Stimulated activated CD8-positive, alpha-beta memory T cell treated with anti-CD3 and anti-CD28 coated beads, Interleukin-4, amount 100 ng/mL, for 4 hours (primary cell): ENCODE measurements at places on chromosomes 7 and 10.

- DNase-seq: no peak
Measured at GRCh38 chr7:45001138-45001694, 1.2 kb downstream of the CCM2 start.

GRCh38 chr7:13457790-13458189 is 531.7 kb downstream of the ETV1 start:
- no peak for DNase-seq

GRCh38 chr7:134818613-134819345 is 39.3 kb downstream of the CALD1 start:
- no peak for DNase-seq

GRCh38 chr10:28669227-28670173 is 7.8 kb upstream of the BAMBI start:
- no peak for DNase-seq

DNA sequence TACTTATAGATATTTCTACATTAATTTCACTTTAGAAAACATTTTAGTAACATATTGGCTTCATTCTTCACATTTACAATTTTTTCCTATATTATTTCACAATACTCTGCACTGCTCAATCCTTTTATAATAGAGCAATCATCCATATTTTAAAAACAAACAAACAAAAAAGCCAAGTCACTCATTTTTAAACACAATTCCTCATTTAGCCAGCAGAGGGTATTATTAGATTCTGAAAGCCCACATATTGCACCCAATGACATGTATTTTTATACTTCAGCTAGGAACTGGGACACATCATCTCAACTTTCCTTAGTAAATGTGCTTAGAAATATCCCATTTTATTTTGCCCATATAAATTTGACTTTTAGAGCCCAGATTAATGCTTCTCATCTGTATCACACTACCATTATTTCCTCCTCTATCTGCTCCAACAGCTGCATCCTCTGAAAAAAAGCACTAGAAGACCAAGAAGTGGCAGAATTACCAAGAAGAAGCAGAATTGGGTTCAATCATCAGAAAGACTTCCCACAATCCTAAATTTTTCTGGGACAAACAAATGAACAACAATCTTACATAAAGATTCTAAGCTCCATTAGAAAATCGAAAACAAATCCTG is 29.5 kb downstream of the CTNNA3 start:
- DNase-seq: no peak

- DNase-seq: no peak
Measured at GRCh38 chr7:50793947-50794570, 11.4 kb upstream of the GRB10 start.

DNA sequence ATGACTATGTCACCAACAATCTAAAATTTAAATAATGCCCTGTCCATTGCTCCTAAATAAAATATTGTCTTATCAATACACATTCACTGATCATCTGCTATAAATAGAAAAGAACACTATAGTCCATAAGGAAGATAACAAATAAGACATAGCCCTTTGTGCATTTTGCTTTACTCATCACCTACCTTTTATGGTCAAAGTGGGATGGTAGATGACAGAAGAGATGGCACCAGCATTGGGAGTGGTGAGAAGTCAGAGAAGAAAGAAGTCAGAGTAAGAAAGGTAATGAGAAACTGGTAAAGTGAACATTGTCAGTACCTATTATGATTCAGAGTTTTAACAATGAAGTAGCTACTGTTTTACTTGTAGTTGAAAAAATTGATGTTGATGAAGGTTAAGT is 31.1 kb downstream of the SEMA3E start:
- no peak for DNase-seq

DNA sequence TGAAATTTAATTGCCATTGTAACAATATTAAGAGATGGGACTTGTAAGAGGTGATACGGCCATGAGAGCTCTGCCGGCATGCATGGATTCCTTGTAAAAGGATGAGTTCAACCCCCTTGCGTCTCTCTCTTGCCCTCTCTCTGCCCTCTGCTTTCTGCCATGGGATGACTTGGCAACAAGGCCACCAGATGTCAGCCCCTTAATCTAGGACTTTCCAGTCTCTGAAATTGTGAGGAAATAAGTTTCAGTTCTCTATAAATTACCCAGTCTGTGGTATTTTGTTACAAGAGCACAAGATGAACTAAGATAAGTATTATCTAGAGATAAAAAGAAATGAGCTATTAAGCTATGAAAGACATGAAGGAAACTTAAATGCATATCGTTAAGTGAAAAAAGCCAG is 145.7 kb upstream of the AHR start:
- DNase-seq: no peak

DNA sequence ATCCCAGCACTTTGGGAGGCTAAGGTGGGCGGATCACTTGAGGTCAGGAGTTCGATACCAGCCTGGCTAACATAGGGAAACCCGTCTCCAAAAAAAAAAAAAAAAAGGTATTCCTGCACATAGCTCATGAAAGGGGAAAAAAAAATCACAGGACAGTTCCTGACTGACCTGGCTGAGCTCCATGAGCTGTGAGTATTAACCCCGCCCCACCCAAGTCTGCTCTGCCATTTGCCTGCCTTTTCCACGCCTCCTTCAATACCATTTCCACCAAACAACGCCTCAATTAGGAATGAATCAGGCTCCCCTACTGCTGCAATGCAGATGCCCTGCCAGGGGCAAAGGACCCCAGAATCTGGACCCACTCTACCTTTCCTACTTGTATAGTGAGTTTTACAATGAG is 55.0 kb downstream of the PDIA4 start:
- no peak for DNase-seq

GRCh38 chr10:13627459-13628310 is 40.9 kb downstream of the PRPF18 start:
- DNase-seq: no peak
